Stimulated activated CD4-positive, alpha-beta T cell treated with anti-CD3 and anti-CD28 coated beads, TNF-alpha, amount 100 ng/mL, for 48 hours (primary cell): ENCODE measurements at places on chromosomes 1 and 21.

DNA sequence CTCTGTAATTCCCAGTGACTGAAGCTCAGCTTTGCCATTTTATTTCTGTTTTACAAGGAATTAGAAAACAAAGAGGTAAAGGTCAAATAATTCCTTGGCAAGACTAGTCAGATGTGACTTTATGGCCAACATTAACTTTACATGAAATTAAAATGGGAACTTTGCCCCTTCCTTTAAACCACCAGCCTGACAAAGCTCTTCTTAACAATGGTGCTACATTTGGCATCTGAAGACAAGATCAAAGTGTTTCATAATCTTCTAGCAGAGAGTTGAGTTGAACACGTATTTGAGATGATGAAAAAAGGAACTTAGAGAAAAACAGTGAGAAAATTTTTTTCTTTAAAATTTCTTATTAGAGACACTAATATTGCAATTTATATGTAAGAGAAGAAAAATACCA lies 193.8 kb downstream of the AK5 start:
- DNase-seq, result no peak

DNA sequence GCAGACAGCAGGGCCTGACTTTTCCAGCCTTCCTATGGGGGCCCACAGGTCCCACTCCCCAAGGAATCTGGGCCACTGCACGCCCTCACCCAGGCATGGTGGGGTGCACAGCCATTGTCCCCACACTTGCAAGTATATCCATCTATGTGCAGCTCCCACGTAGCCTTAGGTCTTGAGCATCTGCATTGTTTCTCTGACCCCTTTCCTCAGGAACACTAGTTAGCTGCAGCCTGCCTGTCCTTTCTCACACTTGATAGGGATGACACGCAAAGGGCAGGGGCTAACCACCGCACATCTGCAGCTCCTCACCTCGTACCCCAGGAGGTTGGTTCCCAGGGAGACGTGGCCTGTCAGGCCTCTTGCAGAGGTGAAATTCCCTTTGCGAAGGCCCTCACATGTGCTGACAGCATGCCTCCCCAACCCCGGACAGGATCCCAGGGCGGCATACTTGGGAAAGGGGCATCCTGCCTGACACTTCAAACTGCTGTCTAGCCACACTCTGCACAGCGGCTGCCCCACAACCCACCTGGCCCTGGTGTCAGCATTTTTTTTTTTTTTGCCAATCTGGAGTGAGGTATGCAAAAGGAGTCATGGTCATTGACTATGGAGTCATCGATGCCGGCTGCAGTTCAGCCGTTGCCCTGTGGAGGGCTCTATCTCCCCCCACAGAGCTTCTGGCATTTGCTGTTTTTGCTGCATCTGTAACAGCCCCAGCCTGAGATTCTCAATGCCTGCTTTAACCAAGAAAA lies 5.0 kb downstream of the JMJD4 start:
- DNase-seq, result no peak

GRCh38 chr1:93678491-93678890 lies 3.1 kb downstream of the BCAR3 start:
- no peak for DNase-seq

DNA sequence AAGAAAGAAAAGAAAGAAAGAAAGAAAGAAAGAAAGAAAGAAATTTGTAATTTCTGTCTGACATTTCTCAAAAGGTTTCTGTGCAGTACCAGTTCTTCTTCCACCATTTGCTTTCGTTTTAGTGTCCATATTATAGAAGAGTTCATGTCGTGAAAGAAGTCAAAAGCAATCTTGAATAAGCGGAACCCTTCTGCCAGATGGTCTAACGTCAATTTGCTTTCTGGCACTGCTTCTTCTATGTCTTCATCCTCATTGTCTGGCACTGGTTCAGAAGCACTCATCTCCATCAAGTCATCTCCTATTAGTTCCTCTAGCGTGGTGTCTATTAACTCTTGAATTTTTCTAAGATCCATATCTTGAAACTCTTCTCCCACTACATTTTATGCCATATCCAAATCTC lies 170.0 kb upstream of the KCTD3 start:
- no peak for DNase-seq

- DNase-seq, result no peak
These were observed 7.1 kb downstream of the GPR157 start for GRCh38 chr1:9121496-9122409.

DNA sequence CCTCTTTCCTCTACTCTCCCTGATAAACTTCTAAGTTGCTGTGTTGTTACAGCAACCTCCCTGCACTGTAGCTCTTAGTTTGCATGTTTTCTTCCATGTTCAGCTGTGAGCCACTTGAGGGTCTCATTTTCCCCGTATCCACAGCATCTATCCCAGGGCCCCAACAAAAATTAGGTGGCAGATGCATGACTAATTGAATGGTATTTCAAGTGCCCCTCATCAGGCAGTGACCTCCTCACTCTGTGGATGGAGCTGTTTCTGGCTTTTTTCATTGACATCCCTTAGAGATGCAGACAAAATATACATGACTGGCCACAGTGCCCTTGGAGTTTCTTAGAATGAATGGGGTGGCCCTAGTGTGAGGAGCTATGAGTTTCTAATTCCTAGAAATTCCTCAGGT lies 3.4 kb downstream of the CASQ2 start:
- no peak for DNase-seq

DNA sequence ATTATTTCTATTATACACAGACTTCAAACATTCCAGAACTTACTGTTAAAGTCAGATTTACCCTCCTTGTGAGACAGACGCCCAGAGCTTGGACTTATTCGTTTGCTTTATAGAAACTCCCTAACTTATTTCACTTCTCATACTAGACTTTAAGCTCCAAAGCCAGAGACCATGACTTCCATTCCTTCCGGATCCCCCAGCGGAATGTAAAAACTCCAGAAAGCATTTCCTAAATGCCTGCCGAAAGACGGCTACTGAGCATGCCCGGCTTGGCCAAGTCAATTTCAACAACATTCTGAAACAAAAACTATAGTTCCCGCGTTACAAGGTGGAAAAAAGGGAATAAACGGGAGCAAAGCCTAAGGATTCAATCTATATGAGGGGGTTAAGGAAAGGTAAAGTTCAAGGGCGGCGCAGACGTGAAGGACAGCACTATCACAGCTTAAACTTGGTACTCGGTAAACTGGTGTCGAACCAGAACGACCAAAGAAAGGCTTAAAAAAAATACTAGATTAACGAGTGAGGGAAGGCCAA lies 1.1 kb downstream of the USP48 start:
- no peak for DNase-seq

DNA sequence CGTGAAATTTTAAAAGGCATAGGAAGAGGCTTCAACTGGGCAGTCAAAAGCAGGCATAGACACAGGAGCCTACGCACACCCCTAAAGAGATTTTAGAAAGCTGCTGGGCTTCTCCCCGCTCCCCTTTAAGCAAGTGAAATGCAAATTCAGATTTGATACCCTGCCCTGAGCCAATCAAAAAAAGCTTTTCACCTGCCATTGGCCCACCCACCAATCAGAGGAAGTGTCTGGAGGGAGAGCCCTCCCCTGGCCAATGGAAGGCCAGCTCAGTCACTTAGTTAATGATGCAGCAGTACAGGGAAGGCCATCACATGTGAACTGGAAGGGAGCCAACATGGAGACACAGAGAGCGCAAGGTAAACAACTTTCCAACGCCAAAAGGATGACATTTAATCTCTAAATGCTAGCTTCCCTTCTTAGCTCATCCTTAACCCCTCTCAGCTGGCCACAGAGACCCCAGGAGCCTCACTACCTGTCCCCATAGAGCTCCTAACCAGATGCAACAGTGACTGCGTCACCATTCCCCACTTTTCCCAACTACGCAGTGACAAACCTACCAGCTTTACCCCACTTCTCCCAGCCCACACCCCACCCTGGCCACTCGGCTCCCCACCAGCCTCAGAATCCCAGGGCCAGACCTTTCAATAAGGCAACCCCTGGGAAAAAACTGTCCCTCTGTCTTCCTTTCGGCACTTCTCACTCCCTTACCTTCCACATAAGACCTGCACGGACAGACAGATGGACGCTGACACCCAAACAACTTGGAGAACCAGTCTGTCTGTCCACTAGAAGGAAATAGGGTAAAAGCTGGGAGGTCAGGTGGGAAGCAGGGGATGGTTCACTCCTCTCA lies 71.0 kb downstream of the CD46 start:
- DNase-seq, result peak; percentile 50
